Activated CD4-positive, alpha-beta memory T cell treated with anti-CD3 and anti-CD28 coated beads for 36 hours (primary cell): ENCODE measurements at places on chromosomes 13 and 19.
A peak's percentile ranks its signal among the peaks of the same experiment; 100 is the strongest.

DNA sequence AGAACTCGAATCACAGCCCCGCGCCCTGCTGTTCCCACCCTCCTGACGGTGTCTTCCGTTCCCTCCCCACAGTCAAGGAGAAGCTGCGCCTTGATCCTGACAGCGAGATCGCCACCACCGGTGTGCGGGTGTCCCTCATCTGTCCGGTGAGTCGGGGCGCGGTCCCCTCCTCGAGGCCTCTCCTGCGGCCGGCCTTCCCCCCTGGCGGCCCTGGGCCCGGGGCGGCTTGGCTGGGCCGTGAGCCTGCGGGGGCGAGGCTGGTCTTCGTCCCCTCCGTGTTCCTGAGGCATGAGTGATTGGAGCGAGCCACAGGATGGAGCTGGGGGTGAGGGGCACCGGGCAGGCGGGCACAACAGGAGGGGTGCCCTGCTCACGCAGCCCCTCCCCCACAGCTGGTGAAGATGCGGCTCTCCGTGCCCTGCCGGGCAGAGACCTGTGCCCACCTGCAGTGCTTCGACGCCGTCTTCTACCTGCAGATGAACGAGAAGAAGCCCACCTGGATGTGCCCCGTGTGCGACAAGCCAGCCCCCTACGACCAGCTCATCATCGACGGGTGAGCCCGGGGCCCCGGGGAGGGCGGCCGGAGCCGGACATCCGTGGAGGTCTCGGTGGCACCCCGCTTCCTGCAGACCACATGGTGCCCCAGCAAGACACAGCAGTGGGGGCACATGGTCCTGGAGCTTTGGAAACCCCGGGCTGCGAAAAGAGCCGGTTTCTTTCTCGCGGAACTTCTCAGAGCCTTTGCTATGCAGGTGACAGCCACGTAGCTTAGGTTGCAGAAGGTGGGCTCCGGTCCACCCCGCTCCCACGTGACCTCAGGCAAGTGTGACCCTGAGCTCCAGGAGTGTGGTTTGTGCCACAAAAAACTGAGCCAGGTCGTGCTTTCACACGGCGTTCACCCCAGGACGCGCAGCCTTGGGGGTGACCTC lies 25.8 kb downstream of the PIAS4 start:
- DNase-seq: no peak

DNA sequence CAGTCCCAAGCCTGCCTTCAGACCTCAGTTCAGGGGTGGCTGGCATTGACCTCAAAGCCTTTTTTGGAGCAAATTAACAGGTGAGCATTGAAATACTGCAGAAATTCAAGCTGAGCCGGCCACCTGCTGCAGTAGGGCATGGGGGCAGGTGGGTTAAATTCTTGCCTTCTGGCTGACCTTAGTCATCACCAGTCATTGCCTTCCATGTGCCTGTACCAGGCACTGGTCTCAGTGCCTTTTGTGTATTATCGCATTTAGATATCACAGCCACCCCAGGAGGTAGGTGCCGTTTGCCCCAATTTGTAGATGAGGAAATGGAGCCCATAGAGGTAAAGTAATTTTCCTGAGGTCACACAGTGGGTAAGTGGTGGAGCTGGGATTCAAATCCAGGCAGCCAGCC lies 7.2 kb downstream of the PPP1R37 start:
- DNase-seq: no peak

- no peak for DNase-seq
These were observed 1751.4 kb upstream of the SPRY2 start for GRCh38 chr13:82092312-82092711.

- no peak for DNase-seq
These were observed 4.0 kb downstream of the SYT5 start for GRCh38 chr19:55176076-55176475.

- DNase-seq: no peak
These were observed 31.1 kb downstream of the NFIC start for GRCh38 chr19:3397266-3398022.

DNA sequence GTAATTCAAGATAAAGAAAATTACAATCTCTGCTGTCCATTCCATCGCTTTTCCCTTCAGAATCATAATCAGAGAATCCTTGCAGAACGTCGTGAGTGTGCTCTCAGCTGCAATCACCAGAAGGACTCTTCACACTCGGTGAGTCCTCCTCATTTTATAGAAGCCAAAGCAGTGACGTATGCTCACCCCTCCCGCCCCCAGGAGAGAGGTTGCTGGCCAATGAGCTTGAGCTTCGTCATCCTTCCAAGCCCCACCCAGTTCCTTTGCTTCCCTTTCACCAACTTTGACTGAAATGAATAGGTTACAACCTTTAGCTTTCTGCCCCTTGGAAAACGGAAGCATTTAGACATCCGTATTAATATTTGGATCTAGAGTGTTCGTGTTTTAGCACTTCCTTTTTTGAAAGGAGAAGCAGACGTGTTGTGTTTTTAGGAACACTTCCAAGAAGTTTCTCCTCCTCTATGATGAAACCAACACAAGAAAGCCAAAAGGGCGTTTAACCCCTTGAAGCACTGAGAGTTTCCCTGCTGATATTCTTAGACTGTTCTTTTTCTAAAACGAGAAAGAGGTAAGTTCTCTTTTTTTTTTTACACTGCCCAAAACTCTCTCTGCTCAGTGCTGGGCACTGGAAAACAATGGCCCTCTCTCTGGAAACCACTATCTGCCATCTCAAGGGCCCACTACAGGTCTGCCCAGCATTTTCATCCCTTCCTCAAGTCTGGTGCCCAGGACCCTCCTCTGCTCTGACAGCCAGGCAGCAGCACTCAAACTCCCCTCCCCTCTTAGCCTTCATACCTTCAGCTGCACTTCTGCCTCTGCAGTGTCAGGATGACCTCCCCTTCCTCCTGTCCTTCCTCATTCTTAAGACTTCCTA lies 44.3 kb upstream of the CEACAM21 start:
- peak; percentile 92 for DNase-seq

- DNase-seq: no peak
These were observed 324.0 kb downstream of the GPC5 start for GRCh38 chr13:91722267-91722884.

DNA sequence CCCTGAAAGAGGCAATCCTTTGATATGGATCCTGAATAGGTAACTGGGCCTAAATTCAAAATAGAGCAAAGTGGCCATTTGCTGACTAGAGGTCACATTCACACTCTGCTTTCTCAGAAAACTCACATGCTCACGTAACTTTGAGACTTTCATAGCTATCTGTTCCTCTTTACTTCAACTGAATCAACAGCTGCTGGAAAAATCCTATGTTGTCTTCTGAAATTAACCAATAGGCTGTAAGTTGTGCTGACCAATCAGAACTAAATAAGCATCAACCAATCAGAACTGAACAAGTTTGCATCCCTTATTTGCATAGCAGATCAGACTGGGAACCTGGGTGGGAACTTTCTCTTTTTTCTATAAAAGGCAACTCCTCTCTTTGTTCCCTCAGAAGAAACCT lies 24.0 kb upstream of the TBC1D4 start:
- DNase-seq: no peak

DNA sequence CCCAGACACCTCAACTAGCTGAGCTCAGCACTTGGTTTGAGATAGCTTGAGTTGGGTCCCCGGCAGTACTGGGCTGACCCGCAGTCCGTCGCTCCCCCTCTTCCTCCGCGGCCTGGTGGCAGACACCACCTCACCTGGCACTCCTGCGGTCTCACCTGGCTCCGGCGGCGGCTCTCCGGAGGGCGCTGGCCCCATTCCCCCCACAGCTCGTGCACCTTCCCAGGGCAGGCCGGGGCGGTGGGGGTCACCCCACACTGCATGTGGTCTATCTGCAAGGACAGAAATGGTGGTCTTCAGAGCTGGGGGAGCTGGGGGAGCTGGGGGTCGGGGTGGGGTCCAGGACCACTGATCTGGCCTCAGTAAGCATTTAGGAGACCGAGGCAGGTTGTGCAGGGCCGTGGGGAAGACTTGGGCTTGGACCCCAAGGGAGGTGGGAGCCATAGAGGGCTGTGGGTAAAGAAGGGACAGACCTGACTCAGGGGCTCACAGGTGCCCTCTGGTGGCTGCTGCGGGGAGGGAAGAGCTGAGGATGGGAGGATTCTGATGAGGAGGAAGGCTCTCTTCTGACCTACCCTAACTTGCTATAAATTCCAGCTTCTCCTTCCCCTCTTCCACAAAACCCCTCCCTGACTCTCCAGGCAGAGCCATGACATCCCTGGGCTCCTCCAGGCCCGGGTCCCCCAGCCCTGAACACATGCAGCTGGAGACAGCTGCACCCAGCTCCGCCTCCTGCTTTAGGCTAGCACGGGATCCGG lies 6.7 kb upstream of the PLIN4 start:
- DNase-seq: peak; percentile 80

DNA sequence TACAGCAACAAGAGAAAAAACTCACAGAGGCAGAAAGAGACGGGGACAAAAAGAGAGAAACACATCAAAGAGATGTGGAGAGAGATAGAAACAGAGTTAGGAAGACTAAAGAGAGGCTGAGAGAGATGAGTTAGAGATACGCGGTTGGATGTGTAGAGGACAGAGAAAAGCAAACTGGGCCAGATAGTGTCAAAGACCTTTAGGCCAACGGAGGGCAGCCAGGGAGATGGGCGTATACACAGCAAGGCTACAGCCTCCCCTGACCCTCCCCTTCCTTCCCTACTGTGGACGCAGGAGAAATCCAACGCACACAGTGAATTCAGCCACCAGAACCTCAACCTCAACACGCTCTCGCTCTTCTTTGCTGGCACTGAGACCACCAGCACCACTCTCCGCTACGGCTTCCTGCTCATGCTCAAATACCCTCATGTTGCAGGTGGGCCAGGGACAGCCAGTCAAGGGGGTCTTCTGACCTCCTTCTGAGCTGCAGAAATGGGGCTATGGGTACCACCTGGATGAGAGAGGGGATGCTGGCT lies 18.7 kb downstream of the CYP2B6 start:
- DNase-seq: no peak

DNA sequence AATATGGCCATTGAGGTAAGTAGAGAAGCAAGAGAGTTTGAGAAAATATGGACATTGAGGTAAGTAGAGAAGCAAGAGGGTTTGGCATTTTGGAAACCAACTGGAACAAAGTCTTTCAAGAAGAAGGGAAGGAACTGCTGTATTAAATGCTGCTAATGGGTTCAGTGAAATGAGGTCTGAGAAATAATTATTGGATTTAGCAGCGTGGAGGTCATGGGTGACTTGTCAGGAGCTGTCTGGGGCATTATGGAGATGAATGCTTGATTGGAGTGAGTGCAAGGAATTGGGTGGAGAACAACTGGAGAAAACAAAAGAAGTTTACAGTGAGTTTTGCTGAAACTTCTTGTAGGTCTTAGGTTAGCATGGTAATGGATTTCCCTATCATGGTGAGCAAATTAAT lies 232.3 kb downstream of the ATP8A2 start:
- DNase-seq: no peak

GRCh38 chr19:55172741-55173140 lies 6.3 kb upstream of the DNAAF3 start:
- DNase-seq: no peak

DNA sequence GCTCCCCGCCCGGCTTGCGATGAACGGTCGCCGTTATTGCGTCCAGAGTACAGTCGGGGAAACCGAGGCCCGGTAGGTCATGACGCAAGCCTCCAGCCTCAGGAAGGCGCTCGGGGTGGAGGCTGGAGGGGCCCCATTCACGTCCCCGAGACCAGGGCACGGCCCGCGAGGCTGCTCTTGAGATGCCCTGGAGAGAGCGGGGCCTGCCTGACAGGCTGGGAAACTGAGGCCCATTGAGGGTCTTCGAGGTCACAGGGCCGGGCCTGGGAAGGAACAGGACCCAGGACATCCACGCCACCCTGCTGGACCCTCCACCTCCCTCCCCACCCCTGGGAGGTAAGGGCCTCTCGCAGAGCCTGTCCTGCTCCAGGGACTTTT lies 367 bp downstream of the NDUFS7 start:
- no peak for DNase-seq

DNA sequence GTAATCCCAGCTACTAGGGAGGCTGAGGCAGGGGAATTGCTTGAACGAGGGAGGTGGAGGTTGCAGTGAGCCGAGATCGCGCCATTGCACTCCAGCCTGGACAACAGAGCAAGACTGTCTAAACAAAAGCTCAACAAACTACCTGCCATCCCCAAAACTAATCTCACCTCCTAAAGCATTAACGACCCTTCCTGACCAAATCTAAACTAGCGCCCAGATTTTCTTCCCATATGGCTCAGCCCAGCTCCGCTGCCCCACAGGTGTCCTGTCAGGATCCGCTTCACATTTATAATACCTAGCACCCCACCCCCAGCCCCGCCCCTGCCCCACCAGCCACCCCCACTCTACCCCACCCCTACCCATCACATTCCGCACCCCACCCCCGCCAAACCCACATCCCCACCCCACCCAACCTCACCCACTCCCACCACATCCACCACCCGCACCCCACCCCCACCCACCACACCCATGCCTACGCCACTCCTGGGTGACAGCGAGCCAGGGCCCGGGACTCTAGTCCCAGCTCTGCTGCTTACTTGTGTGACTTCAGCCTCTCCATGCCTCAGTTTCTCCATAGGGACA lies 599 bp downstream of the C19orf12 start:
- DNase-seq: no peak
